ENCODE measurements at places on chromosomes 16 and 17. TPM values are rescaled to one million over a fixed set of nuclear protein-coding genes. Genes with fewer than 3 reads are reported as not detected.

Gene CCL4L2
- total RNA-seq = not detected

Gene KRT32
- not detected for total RNA-seq

Gene C17orf50
- total RNA-seq = not detected

Gene CHD9
- total RNA-seq = 32.7 TPM

Gene CLDN7
- total RNA-seq = 4.2 TPM

Gene KRT36
- not detected for total RNA-seq

Gene IGSF6
- total RNA-seq = not detected

Gene KRT27
- total RNA-seq = not detected

Gene TRIM16
- 34.2 TPM for total RNA-seq

Gene GJC1
- total RNA-seq = 10.2 TPM

Gene PRSS53
- total RNA-seq = 1.4 TPM

Gene FOXN1
- total RNA-seq = not detected

Gene HOXB13
- total RNA-seq = not detected

Gene C17orf58
- total RNA-seq = 30.7 TPM

Gene TMEM231
- total RNA-seq = 14.5 TPM

Gene SLFN14
- not detected for total RNA-seq

Gene SLC5A10
- not detected for total RNA-seq

Gene UMOD
- not detected for total RNA-seq

Gene CARD14
- total RNA-seq = 0.47 TPM

Gene C16orf96
- total RNA-seq = under 0.01 TPM

Gene GCGR
- total RNA-seq = not detected

Gene TBC1D3H
- total RNA-seq = not detected

Gene KRTAP4-5
- total RNA-seq = not detected

Gene PLXDC1
- 2.4 TPM for total RNA-seq

Gene CCL4
- not detected for total RNA-seq
